Fibroblast of skin of right biceps (primary cell): ENCODE measurements at places on chromosomes 2 and 18.

DNA sequence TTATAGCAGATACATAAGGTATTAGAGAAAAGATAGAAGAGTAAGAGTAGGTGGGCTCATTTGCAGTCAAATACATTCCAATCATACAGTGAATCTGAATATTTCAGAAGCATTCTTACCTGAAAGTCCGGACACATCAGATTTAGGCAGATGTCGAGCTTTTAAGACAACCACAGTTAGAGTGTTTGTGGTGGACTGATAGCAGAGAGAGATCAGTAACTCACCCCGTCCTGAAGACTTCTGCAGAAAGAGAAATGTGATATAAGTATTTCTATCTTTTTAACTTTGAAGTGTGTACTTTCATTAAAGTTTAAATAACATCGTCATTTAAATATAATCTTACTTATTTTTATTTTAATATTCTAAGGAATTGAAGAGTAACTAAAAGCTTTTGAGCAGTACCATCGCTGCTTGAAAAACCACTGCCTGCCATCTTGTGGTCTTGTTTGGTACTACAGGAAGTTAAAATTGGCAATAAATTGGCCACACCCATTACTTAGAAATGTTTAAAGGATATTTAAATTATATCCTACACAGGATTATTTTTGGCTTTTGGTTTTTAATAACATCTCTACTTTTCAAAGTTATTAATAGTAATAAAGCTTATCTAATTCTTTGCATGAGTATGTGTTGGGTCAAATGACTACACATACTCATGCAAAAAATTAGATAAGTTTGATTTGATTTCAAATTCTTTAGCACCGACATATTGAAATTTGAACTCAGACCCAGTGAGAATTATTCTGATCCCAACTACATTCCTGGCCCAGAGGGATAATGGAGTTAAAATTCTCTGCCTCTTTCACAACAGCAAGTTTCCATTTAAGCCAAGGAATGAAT lies 5.5 kb downstream of the SYT4 start:
- peak; percentile 38 for DNase-seq

GRCh38 chr2:33134086-33134771 lies 187.5 kb downstream of the LTBP1 start:
- peak; percentile 99 for DNase-seq

- DNase-seq, result no peak
Measured at GRCh38 chr2:122707224-122707824, 951.9 kb downstream of the TSN start.

GRCh38 chr2:238771218-238771617 lies 76.7 kb upstream of the TWIST2 start:
- DNase-seq, result peak; percentile 39

DNA sequence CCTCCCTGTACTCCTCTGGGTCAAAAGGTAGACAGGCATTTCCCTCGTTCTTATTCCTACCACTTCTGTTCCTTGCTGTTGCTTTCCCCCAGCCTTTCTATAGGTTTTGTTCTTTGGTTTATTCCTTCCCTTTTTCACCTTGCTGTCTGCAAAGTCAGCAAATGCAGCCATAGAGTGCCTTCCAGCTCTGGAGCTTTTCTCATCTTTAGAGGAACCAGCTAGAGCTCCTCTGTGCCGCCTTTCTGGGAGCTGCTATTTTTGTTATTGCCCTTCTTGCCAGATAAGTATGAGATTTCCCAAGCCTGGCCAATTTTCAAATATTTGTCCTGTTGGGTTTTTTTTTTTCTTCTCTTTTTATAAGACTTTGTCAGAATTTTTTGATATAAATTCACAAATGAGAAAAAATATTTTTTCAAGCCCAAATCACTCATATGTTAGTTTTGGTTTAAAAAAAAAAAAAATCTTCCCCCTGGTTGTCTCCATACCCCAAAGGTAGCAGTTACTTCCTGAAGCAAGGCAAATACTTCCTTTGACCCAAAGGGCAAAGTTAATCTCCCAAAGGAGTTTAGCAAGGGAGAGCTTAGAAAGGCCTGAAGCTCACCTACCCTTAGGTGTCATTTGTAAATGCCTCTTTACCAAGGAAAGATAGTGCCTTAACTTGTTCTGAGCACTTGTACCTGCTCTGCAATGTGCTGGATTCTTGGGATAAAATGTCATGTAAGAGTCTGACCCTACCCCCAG lies 5.1 kb upstream of the TTC27 start:
- DNase-seq, result no peak

DNA sequence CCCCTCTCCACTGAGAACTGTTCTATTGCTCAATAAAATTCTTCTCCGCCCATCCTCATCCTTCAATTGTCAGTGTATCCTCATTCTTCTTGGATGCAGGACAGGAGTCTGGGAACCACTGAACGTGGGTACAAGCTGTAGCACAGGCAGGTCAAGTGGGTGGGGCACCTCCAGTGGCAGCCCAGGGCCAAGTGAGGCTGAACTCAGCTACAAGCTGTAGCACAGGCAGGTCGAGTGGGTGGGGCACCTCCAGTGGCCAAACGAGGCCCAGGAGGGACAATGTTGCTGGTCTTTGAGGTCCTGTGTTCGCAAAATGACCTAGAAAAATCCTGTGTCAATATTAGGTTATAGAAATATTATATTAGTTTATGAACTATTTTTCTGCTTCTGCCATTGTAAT lies 352.0 kb downstream of the TMX3 start:
- no peak for DNase-seq

- DNase-seq, result no peak
Measured at GRCh38 chr2:238457927-238458324, 31.2 kb downstream of the ASB1 start.

GRCh38 chr18:56977309-56977708 lies 169.6 kb upstream of the BOD1L2 start:
- no peak for DNase-seq

DNA sequence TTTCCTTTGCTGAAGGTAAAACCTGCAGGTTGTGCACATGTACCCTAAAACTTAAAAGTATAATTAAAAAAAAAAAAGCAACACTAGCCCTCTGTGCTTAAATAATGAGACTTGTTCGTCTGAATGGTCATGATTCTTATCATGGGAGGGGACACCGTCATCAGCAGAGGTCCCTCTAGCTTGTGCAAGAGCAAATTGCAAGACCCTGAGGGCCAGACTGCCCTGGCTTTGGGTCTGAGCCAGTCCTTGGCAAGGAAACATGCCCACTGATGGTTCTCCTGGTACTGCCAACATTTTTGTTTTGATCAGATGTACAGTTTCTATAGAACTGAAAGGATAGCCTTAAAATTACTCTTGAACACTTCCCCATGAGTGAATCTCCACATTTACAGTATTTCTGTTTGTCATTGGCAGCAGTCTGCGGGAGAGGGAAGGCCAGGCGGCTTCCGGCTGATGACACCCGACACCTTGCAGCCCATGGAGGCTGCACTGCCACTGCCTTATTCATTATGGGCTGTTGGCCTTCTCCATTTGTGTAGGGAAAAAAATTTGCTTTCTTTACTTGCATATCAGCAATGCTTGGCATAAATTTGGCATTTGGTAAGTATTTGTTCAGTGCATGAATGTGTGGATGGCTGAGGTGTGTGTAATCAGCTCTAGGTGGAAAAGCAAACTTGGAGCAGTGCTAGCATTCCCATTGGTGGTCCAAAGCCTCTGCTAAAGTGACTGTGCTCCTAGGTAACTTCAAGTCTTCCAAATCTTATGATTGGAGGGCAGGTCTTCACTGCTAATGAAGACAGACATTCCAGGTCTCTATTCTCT lies 161.6 kb upstream of the ALKAL2 start:
- DNase-seq, result no peak

DNA sequence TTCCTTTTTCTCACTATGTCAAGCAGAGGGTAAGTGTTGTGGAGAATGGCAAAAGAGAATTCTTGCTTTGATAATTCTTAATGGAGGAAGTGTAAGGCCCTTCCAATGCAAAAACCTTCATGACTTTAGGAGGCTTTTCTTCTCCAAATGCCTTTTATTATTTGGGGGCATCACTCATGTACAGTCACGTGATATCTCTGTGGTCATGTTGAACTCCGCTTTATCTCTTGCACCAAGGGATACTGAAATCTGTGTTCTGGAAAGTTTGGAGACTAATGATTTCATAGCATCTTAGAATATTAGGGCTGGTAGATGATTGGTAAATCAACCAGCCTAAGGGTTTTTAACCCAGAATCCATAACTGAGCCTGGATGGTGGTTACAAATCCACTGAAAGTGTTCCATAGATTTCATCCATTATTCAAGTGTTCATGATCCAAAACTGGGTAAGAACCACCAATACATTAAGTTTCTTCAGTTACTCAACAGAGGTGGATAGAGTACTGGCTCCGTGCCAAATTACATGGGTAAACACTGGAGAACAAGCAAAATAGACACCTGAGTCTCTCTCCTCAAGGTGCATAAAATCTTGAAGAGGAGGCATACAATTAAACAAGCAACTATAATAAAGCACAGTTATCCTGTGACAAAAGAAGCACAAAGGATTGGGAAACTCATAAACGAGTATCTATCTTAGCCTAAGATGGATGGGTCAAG lies 169.6 kb upstream of the EPHA4 start:
- no peak for DNase-seq

DNA sequence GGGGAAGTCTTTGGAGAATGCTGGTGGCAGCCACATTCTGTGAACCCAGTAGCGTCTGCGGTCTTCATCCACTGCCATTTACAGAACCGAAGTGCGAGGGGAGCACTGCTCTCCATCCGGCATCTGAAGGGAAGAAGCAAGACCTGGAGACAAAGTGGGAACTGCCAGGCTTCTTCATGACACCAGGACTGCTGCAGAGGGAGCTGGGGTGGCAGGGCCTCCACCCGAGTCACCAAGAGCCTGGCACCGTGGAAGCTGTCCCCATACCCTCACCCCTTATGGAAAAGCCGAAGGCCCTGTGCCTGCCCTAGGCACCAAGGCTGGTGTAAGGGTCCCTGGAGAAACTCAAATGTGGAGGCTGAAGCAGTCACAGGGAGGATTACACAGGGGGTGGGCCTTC lies 79.8 kb downstream of the CIB4 start:
- DNase-seq, result no peak

GRCh38 chr18:58998401-58999203 lies 133.9 kb downstream of the ZNF532 start:
- DNase-seq, result peak; percentile 86

DNA sequence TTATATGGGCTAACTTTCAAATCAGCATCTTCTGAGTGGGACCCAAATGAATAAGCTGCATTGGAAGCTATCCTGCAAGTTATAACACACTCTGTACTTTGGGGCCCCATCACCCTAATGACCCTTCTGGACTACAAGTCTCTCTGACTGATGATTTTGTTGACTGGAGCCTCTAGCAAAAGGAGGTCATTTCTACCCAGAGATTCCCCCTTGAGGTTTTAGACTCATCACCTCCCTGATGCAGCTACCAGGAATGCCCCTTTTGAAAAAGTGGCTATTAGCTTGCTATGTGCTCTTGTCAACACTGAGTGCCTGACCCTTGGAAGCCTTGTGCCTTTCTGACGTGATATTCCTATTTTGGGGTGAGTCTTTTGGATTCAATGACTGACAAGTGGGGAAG lies 54.5 kb upstream of the NEMP2 start:
- DNase-seq, result no peak

DNA sequence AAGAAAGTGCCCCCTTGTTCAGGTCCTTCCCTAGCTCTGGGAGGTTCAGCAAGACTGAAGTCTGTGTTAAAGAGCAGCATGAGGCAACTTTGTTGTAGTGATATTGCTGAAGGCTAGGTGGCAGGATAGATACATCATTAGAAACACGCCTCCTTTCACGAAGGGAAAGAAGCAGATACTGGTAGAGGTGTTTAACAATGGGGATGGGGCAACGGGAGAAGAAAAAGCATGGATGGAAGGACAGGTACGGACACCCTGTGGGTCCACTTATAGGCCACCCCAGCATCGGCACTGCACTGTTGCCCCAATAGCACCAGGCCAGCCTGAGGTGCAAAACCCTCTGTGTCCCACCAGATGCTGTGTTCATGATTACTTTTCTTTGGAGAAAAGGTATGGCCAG lies 3.5 kb upstream of the IGFBP5 start:
- DNase-seq, result peak; percentile 68

DNA sequence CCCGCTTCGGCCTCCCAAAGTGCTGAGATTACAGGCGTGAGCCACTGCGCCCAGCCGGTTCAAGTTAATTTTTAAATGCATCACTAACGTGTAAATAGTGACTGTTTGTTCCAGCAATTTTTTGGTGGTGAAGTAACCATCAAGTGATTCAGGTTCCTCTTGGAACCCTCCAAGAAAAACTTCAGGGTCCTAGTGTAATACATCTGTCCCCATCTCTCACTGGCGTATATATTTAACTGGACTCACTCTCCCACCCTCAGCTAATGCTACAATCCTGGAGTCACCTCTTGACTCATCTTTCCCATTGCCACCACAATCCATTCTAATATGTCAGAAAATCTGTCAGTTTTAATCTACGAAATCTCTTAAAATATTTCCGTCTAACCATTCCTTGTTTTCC lies 10.3 kb downstream of the SULT1C4 start:
- no peak for DNase-seq

DNA sequence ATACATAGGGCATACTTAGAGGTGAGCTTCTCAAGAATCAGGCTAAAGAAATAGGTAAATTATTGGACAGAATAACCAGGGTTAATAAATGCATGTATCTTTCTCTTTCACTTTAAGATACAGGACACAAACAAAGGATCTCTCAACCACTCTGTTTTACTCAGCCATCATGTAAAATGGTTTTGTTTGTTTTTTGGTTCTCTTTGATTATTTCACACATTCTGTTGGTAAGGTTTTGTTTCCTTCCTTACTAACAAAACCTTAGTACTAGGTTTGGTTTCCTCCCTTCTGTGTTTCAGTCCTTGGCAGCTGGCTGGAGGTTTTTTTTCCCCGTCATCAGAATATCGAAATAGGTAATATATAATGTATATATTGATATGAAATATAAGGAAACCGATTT lies 1506.8 kb upstream of the TMEFF2 start:
- no peak for DNase-seq

GRCh38 chr18:67381608-67382150 lies 134.8 kb downstream of the DSEL start:
- DNase-seq, result no peak

GRCh38 chr2:1137913-1138391 lies 187.3 kb downstream of the SNTG2 start:
- no peak for DNase-seq

DNA sequence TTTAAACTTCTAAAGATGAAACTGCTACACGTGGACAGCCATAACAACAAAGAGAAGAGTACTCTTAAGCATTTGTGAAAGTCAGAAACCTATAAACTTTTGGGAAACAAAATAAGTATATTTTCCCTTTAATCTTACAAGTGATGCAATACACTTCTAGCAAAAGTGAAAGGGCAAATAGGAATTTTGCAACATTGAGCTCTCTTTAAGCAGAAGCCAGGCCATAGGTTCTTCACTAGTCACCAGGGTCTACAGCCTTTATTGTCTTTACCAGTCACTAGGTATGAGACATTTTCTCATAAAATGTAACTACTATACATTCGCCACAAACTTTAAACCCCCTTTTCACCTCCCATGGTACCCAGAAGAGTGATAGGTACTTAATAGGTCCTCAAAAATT lies 37.5 kb downstream of the SCN1A start:
- no peak for DNase-seq

GRCh38 chr2:121273116-121273515 lies 11.9 kb downstream of the TFCP2L1 start:
- no peak for DNase-seq

- no peak for DNase-seq
Measured at GRCh38 chr2:110095994-110096633, 19.5 kb downstream of the MALL start.
